Right ventricle myocardium superior (tissue), 1 donor: ENCODE measurements at places on chromosomes 7 and 10.

DNA sequence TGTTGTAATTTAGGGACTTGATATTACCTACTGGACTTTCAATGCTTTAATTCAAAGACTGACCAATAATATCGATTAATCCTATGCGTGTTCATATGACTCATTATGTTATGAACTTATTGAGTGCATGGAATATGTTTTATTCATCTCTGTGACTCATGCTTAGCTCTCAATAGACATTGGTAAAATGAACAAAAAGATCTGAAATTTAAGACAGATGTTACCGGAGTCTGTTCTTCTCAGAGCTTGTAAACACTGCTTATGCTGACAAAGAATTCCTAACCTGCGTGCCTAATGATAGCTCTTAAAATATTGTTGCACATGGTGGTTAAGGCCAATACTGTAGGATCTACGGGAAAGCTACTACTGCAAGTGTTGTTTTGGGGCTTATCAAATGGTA lies 131.5 kb upstream of the ACBD5 start:
- no peak for DNase-seq

- no peak for DNase-seq
Observed at GRCh38 chr10:15795036-15795792, 65.1 kb downstream of the MINDY3 start.

DNA sequence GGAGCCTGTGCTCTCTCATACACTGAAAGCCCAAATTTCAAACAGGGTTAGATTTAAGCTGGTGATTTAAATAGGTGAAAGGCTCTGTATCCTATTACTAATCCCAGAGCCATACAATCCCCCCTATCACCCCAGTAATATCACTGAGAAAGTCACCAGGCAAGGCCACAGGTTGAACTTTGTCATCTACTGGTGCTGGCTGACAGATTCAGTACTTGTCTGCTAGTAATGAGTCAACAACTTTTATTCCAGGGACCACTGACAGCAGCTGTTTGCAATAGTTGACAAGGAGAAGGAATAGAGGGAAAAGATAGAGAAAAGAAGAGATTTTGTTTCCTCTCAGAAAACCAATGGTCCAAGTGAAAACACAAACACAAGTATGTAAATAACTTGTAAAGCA lies 10.4 kb downstream of the ASB15 start:
- DNase-seq: no peak

GRCh38 chr7:133851411-133851810 lies 275.7 kb upstream of the LRGUK start:
- DNase-seq: no peak

DNA sequence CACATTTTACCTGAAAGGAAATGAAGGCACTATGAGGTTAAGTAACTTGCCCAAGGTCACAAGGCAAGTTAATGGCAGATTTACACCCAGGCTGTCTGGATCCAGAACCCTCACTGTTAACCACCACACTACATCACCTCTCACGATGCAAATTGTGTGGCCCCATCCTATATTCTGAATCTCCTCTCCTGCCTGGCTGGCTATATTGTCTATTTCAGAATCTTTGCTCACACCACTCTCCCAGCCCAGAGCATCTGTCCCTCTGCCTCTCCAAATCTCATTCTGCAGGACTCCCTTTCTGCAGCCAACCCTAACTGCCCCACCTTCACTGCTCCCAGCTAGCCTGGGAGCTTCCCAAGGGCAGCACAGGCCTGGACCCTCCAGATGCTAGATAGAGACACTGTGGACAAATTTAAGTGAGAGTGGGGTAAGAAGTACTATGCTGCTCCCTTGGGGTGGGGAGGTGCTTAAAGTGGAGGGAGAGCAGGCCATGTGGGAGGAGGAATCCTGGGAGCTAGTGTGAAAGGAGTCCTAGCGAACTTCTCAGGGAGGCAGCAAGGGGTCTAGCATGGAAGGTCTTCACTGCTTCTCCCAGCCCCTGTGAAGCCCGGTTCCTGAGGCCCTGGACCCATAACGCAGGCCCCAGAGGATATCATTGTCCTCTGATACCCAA lies 786 bp downstream of the CUEDC2 start:
- DNase-seq: no peak

DNA sequence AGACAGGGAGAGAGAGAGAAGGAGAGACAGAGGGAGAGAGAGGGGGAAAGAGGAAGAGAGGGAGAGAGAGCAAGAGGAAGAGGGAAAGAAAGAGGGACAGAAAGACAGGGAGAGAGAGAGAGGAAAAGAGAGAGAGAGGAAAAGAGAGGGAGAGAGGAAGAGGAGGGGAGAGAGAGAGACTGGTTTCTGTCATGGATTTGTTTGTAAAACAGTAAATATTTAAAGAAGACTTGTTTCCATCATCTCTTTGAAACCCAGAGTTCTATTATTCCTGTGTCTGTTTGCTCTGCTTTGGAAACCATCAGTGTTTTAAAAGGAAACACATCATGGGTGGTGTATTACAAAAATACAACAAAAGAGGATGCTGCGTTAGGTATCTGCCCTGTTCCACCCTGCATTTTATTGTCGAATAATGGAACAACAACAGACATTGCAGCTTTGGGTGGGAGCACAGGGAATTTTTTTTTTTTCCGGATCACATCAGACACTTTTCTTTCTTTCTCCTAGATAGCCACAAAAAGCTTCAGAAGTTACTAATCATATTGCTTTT lies 150.7 kb upstream of the RSU1 start:
- DNase-seq: no peak

GRCh38 chr7:27160145-27160545 lies 3.7 kb upstream of the HOXA7 start:
- peak; percentile 40 for DNase-seq

DNA sequence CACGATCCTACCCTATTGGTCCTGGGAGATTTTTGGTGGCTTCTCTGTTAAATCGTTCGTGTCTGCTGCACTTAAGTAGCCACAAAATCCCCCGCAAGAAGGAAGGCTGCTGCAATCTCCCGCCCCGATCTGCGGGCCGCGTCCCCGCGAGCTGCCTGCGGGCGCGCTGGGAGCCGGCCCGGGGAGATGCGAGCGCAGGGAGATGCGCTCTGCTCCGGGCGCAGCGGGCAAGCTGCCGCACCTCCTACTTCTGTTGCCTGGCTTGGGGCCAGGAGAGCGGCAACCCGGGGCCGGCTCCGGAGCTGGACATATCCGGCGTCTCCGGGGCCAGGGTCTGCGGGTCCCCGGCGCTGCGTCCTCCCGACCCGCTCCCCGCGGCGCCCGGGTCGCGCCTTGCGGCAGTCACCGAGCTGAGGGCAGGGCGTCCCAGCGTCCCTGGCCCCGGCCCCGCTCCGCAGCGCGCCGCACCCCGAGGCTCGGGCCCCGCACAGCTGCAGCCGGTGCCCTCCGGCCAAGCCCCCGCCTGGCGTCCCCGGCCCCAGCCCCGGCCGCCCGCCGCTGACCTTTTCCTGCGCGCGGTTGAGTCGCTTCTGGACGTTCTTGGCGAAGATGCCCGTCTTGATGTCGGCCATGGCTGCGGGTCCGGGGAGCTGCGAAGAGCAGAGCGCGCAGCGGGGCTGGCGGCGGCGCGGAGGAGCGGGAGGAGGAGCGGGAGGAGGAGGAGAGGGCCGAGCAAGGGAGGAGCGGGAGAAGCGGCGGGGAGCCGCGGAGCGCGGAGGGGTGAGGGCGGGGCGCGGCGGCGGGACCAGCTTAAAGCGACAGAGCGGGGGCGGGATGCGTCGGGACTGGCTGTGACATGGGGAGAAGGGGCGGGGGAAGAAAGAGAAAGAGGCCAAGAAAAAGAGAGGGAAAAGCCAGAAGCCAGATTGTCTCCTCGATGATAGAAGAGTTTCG lies at the start of gene AMPH:
TSS of gene AMPH (minus strand) at position 654 of the 954 bp plus-strand sequence. CDS start at position 632, 22 bp downstream.
- DNase-seq: peak; percentile 83

- no peak for DNase-seq
Observed at GRCh38 chr7:30795161-30795948, 24.1 kb downstream of the MINDY4 start.

- no peak for DNase-seq
Observed at GRCh38 chr10:75417522-75417927, 13.9 kb upstream of the LRMDA start.

DNA sequence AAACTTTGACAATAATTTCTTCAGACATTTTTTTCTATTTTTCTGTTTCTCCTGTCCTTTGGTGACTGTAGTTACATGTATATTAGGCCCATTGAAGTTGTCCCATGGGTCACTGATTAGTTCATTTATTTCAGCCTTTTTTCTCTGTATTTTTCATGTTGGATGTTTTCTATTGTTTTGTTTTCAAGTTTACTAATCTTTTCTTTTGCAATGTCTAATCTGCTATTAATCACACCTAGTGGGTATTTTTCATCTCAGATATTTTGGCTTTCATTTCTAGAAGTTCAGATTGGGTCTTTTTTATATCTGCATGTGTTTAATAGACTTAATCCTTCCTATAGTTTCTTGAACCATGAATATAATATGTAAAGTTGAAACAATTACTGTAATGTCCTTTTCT lies 84.7 kb downstream of the PALS2 start:
- DNase-seq: no peak

- DNase-seq: no peak
Observed at GRCh38 chr7:158651968-158652565, 52.5 kb downstream of the NCAPG2 start.

- no peak for DNase-seq
Observed at GRCh38 chr10:77582710-77583115, 54.9 kb downstream of the KCNMA1 start.

DNA sequence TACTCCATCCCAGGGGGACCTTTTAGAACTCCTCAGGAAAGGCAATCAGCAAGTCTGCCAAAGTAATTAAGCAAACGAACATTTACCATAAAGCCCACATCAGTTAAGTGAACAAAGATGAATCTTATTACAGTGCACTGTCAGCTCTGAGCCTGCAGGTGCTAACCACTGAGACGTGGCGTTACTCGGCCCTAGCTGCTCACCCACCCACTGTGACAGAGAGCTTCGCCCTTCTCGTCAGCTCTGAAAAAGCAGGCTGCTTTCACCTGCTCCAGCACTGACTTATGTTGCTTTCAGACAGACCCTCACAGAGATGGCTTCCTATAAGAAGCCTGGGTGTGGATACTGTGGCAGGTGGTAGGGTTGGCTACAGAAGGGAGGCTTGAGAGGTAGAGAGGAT lies 57.7 kb upstream of the KCNIP2 start:
- DNase-seq: no peak

DNA sequence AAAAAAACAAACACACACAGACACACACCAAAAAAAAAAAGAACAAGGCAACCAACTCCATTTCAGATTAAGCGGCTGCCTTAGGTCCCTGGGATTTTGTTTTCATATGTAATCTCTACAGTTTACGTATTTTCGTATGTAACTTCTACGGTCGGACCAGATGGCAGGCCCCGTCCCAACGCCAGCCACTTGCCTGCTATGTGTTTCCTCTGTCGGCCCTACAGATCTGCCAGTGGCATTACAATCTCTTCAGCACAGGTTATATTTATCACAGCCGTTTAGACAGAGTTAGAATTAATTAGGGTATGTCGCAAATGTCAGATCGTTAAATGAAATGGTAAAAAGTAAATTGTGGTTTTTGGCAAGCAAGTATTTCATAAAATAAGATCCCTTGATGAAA lies 99.3 kb downstream of the DNAJB6 start:
- DNase-seq: peak; percentile 30

GRCh38 chr10:37856881-37857286 lies 526 bp downstream of the ZNF248 start:
- no peak for DNase-seq

GRCh38 chr7:44153948-44154335 lies 12.8 kb upstream of the MYL7 start:
- no peak for DNase-seq

DNA sequence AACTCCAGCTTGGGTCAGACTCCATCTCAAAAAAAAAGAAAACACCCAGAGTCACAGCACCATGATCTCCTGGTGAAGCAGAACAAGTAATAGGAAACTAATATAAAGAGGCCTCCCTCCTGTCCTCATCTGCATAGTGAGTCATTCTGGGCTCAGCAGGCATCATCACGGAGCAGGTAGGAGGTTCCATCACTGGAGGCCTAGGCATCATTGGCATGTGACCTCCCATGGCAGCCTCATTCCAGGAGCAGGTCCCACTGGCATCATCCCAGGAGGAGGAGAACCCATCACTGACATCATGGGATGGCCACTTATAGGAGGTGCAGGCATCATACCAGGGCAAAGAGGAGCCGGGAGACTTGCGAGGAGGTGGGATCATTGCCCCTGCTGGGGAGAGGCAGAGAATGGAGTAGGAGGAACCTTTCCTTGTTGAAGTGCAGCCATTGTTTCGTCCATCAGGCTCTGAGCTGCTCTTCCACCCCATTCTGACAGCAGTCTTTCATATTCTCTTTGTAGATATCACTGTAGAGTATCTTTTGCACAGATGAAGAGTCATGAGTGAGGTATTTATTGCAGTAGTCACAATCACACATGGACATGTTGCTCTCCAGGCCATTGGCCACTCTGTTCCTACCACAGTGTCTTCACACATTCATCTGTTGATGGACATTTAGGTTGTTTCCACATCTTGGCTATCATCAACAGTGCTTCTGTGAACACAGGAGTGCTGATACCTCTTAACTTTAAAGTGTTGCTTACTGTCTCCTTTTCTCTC lies 73.8 kb downstream of the OSBPL3 start:
- DNase-seq: no peak

DNA sequence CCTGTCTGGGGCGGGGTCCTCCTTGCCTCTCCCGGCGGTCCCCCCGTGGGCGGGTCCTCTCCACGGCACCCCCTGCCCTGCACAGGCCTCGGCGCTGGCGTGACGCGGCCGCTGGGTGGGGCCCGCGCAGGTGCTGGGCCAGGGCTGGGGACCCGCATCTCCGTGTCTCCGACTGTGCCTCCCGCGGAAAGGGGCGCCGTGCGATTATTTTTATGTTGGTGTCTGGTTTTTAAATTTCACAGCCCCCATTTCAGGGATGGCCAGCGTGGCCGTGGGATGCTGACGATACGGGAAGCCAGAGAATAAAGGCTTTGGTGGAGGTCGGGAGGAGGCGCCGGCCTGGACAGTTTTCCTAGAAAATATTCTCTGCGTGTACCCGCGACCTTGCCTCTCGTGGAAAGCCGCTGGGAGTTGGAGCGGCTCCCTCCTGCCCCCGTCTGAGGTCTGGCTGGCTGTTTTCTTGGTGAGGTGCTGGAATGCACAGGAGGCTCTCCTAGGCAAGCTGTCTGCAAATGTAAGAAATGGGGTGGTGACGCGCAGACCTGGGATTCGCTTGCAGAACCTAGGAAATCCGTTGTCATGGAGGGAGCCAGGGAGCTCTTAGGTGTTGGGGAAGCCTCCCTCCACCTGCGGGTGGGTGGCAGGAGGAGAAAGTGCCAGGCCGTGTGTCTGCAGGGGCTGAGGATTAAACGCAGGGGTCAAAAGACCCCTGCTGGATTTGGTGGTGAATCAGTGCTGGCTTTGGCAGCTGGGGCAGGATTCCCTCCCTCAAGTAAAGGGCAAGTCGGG lies 28.7 kb upstream of the JAKMIP3 start:
- DNase-seq: no peak
